Left hindlimb (tissue), 1 donor: ENCODE measurements at places on chromosomes 5 and 9.
A peak's percentile ranks its signal among the peaks of the same experiment; 100 is the strongest.

DNA sequence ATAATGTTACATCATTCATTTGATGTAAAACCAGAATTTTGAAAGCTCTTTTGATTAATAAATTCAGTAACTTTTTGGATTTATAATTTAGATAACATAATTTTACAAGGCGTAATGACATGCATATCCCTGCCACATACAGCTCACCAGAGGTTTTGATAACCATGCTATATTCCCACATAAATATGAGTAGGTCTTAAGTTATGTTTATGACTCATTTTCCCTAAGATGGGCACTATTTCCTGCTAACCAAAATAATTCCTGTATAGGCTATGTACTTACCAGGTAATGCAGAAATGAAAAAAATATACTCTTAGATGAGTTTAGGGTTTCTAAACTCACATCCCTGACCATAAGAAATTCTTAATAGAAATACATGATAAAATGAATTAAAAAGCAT lies 93.9 kb upstream of the EDIL3 start:
- no peak for DNase-seq

DNA sequence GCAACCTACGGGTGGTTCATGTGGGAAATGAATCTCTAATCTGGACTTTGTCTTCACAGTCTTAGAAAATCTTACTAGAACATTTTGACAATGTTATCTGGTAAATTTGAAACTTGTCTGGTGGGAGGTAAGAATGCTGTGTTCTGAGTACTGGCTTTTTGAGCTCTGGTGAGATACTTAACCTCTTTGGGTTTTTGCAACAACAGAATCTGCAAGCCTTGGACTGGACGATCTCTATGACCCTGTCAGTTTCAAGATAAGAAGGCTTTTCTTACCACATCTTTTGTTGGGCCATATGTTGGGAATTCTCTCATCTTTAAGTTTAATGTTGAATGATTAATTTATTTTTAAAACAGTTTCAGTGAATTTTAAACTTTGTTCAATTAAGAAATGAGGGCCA lies 112.9 kb downstream of the GOLPH3 start:
- DNase-seq: no peak

- DNase-seq: no peak
Measured at GRCh38 chr5:178149199-178149932, 4.3 kb downstream of the NHP2 start.

- no peak for DNase-seq
Measured at GRCh38 chr9:135921749-135922310, 14.5 kb upstream of the CAMSAP1 start.

DNA sequence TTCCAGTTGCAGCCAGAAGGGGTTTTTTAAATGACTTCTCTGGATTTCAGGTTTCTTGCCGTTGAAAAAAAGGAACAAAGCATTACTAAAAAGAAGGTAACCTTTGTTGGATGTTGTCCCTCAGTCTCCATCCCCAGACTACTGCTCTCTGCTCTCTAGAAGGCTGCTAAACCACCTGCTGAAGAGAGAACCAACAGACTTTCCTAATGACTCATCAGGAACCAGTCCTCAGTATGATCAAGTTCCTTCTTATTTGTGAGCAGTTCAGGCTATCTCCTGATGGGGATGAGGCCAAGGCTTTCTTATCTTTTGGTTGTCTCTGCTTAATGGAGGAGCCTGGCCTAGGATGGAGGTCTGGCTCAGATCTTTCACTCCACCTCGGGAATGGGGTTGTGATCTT lies 4.1 kb downstream of the KIF4B start:
- no peak for DNase-seq

- peak; percentile 64 for DNase-seq
Measured at GRCh38 chr9:123457583-123457982, 101.6 kb downstream of the CRB2 start.
